ENCODE measurements at places on chromosomes 13 and 19.

GRCh38 chr19:5335593-5335992 is 5.0 kb downstream of the PTPRS start:
- DNase-seq, result no peak

DNA sequence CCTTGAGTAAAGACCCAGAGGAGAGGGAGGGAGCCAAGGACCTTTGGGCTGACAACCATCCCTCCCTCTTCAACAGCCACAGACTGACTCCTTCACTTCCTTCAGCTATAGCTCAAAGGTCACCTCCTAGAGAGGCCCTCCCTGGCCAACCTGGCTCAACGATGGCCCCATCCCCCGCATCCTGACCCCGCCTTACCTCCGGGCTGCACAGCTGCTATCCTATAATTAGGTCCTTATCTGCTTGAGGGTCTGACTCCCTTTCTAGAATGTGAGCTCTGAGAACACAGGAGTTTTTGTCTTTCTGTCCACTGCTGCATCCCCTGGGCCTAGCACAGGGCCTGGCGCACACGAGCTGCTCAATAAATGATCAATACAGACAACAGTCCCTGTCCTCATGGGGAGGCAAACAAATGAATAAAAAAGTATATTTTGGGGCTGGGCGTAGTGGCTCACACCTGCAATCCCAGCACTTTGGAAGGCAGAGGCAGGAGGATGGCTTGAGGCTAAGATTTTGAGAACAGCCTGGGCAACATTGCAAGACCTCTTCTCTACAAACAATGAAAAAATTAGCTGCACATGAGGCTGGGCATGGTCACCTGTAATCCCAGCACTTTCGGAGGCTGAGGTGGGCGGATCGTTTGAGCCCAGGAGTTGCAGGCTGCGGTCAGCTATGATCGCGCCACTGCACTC is 6.6 kb upstream of the LGALS4 start:
- DNase-seq, result no peak

DNA sequence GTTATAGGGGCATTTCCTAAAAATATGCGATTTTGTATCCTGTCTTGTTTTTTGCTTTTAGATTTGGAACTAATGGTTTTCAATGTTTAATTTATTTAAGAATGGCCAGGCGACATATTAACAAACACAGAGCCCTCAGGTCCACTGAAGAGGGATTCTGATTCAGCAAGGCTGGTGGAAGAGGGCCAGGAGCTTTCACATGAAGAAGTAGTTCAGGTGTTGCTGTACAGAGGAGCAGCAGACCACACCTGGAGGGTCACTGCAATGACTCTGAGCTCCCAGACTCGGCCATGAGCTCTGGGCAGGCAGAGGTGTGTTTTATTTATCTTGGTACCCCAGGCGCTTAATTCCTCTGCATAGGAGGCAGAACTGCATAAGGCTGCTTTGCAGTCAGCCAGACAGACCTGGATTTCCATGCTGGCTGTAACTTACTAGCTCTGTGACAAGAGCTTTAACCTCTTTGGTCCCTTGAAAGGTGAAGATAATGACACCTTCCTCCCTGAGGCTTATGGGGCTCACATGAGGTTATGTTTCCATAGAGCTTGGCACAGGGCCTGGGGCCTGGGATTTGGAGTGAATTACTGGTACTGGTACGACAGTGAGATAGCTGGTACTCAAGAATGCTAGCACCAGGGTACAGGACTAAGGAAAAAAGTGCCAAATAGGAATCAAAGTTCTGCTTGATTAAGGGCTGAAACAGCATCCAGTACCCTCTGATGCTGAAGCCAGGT is 184.7 kb downstream of the OXGR1 start:
- DNase-seq, result no peak

DNA sequence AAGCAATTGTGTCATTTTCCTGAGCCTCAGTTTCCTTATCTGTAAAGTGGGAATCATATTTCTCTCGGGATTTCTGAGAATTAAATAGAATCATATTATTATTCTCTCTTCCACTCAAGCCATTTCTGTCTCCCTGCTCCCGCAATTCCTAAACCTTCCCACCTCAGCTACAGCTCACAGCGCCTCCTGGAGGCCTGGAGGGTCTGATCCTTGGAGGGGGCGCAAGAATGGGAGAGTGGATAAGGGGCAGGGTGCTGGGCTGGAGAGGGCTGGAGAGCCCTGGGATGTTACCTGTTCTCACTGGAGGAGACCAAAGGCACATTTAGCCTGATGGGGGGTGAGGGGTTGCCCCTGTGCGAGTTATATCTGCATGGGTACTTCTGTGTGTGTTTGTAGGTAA is 31.1 kb upstream of the CYP2S1 start:
- no peak for DNase-seq

DNA sequence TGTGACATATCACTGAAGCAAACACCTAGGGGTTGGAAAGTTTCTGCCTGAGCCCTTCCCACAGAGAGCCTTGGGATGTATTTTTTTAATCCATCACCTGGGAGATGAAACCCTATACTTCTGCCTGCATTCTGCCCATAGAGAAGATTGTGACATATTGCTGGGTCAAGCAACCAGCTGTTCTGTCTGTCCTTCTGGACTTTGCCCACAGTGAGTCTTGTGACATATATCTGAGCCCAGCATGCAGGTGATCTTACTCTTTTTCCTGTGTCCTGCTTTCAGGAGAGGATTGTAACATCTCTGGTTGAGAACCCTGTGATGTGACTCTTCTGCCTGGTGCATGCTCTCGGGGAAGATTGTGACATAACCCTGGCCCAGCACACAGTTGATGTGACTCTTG is 24.9 kb upstream of the ZNF681 start:
- DNase-seq, result no peak

DNA sequence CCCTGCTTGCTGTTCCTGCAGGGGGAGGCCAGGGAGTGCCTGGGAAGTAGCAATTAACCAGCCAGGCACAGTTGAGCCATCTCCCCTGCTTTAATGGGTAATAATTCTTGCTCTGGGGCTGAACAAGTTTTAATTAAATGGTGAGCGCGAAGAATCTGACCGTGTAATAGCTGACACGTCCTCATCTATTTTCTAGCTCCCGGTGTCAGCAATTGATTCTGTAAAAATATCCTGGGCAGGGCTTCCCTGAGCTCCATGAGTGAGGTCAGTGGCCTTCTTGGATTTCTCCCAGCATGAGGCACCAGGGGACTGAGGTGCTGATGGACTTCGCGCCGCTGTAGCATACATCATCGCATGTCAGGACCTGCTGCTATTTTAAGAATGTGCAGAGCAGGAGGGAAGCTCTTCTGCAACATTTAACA is 26.9 kb downstream of the SIPA1L3 start:
- DNase-seq, result no peak

- DNase-seq, result no peak
Measured at GRCh38 chr13:27772651-27773425, 19.4 kb upstream of the GSX1 start.

Data from stimulated activated CD4-positive, alpha-beta T cell treated with anti-CD3 and anti-CD28 coated beads, Interleukin-4, amount 100 ng/mL, for 48 hours (primary cell).